NCI-H524 (cell line): ENCODE measurements at places on chromosomes 4 and X.

GRCh38 chrX:122579526-122579925 is 604.6 kb upstream of the GRIA3 start:
- DNase-seq, result no peak

DNA sequence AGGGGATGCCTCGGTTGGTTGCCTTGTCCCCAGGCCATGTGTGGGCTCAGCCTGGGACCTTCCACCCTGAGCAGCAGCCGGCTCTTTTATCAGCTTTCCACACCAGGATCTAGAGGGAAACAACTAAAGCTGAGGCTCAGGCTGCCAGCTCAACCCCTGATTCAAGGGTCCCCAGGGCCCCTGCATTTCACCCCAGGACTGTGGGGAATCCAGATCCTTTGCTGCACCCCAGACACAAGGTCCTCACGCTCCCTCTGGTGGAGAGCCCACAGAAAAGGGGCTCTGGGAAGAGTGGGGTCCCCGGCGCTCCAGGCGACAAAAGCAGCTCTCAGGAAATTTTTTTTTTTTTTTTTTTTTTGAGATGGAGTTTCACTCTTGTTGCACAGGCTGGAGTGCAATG is 64.3 kb downstream of the ZFYVE28 start:
- DNase-seq, result no peak

DNA sequence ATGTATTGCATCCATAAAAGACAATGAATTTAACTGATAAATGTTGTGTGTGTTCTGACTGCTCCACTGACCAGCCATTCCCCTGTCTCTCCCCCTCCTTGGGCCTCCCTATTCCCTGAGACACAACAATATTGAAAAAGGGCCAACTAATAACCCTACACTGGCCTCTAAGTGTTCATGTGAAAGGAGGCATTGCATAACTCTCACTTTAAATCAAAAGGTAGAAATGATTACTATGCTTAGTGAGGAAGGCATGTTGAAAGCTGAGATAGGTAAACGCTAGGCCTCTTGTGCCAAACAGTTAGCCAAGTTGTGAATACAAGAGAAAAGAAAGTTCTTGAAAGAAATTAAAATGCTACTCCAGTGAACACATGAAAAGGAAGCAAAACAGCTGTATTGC is 152.7 kb downstream of the POU4F2 start:
- no peak for DNase-seq

GRCh38 chrX:38287674-38288073 is 39.6 kb downstream of the RPGR start:
- no peak for DNase-seq

GRCh38 chrX:56462389-56462788 is 101.0 kb upstream of the UBQLN2 start:
- no peak for DNase-seq
